ENCODE measurements at places on chromosomes 12 and 14.

DNA sequence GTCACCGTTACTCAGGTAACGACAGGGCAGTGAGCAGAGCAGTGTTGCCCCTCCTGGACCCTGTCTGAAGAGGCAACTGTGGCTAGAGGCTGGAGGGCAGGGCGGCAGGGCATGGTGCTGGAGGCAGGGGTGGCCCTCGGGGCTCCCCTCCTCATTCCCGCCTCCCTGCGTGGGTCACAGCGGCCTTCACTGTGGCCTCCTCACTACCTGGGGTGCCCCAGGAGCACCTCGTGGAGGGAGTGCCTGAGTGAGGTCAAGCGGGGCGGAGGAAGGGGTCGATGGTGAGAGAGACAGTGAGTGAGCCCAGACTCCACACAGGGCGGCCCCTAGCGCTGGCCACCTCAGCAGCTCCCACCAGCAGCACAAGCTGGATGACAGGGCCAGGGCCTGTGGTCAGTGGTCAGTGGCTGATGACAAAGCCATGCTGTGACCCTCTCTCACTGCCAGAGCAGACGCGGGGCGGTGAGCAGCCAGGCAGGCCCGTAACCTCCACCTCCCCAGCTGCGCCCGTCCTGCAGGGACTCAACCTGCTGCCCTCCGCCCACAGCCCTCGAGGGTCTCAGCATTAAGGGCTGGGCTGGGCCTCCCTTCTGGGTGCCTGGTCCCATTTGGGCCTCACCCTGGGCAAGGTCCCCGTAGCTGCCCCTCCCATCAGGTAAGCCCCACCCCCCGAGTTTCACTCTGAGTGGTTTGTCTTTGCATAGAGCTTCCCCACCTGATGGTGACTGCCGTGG is 17.8 kb downstream of the GPR132 start:
- DNase-seq: peak; percentile 32

GRCh38 chr12:19893514-19893913 is 454.2 kb downstream of the AEBP2 start:
- DNase-seq: no peak

DNA sequence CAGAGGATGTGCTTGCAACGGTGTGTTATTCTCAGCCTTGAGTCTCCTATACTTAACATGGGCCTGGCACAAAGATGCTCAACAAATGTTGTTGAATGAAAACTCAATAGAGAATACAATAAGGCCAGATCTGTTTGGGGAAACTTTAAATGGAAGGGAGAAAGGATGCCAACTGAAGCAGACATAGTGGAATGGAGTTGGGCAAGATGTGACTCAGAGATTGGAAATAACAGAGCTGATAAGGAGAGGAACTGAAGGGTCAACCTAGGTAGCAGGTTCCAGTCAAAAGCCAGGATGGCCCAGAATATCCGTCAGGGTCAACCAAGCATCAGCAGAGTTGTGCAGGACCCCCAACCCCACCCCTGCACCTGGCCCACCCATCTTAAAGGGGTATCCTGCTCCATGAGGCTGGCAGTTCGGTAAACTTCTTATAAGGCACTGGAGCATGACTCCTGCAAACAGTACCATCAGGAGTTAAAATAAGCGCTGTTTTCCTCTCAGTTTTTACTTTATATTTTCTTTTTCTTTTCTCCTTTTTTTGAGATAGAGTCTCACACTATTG is 1.1 kb upstream of the BCDIN3D start:
- DNase-seq: no peak

DNA sequence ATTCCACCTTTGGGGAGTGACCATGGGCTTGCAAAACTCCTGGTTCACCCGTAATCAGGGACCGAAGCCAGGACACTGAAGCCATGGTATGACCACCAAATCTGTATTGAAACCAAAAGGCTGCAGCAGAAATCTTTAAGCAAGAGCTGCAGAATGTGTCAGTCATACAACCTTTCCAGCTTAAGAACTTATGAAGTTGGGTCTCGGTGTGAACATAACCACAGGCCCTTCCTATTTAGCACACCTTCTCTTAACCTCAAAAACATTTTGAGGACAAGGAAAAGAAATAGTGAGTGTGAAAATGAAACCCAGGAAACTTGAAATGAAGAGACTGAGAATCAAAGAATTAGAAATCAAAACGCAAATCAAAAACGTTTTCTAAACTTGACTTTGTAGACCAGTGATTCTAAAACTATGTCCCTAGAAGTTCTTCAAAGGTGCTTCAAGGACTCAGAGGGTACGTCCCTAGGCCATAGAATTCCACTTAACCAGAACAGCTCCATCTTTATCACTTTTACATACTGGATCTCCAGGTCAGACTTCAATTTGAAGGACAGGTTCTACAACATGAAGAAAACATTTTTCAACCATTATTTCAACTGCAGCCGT is 231.6 kb upstream of the GRIP1 start:
- no peak for DNase-seq

DNA sequence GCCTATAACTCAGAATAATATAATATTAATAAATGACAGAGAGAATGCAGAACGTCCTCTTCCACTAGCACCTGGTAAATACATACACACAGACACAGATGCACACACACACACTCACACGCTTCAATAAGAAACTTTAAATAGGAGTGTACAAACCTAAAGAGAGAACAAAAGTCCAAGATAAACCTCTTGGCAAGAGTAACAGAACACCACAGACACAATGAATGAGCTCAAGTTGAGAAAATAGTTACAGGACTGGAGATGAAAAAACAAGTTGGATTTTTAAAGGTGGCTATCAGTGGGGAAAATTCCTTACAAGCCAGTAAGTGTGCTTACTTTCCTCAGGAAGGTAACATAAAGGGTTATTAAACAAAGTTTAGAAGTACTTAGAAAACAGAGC is 35.2 kb downstream of the CRY1 start:
- no peak for DNase-seq

- DNase-seq: no peak
Measured at GRCh38 chr12:112381406-112381882, 787 bp downstream of the HECTD4 start.

GRCh38 chr14:104676130-104676693 is 13.2 kb upstream of the INF2 start:
- DNase-seq: peak; percentile 35

GRCh38 chr14:75138492-75138891 is 11.6 kb upstream of the NEK9 start:
- DNase-seq: no peak

GRCh38 chr14:104971447-104972240 is 6.5 kb downstream of the AHNAK2 start:
- DNase-seq: no peak

GRCh38 chr14:101879529-101880336 is 84.6 kb upstream of the DYNC1H1 start:
- no peak for DNase-seq

DNA sequence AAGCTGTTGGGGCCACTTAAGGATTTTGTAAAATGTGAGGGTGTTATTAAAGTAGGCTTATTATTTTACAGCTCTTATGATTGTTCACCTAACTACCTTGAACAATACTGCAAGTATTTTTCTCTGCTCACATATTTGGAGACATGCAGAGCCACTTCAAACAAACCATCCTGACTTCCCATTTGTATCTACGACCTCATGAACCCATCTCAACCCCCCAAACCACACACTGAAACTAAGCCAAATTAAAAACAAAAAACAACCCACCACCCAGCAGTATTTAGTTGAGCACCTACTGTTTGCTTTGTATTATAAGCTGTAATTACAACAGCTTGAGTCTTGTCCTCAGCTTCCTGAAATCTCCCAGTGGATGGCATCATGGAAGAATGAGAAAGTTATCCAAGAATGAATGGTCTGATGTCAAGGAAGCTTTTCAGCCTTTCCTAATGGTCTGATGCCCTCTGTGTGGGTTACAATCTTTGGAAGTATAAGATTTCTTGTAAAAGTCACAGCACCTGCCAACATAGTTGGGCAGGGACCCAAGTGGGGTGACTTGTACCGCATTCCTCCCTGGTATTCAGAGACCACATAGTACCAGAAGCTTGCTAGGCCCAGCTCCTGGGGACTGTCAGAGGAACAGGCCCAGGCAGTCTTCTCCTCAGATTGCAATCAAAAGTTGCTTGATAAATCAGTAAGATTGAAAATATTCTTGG is 416.6 kb downstream of the ZFP36L1 start:
- no peak for DNase-seq

- DNase-seq: no peak
Measured at GRCh38 chr14:77200406-77200985, 18.9 kb downstream of the TMEM63C start.

DNA sequence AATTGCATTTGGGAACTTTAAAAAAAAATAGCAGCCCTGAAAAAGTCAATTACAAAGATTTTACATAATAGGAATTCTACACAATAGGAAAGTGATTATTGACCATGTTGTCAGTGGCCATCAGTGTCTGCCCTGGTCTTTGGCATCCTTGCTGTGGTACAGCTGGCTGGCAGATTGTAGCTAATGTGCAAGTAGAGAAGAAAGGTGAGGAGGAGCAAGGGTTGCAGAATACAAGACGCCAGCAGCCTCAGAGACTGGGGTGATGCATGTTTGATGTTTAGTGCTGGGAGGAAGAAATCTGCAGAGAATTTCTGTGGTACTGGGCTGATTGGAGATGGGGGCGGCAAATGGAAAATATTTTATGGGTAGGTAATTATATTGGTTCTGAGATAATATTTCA is 322.9 kb downstream of the TMEM117 start:
- no peak for DNase-seq

DNA sequence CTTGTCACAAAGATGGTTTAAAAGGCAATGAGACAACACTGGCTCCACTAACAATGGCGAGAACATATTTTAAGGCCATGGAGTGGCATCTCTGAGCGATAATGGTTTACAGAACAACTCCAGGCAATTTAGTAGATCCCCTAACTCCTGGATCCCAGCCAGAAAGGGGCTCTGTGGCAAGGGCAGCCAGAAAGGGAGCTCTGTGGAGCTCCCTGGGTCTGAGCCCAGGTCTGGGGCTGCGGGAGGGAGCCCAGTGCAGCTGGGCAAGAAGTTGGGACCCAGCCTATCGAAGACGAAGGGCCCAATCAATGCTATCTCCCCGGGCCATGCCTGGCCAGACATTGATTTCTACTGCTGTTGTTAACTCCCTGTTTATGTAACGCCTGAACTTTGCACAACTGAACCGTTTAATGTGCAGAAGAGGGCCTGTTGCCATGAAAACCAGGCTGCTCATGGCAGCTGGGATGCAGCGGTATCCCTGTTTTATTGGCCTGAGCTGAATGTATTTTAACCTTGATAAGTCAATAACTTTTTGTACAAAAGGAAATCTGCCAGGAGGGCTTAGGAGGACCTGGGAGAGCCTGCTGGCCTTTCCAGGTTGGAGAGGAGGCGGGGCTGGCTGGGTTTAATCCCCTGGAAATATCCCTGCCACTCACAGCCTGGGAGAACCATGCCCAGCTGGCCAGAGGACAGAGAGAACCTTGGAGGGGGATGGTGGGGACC is 6.7 kb upstream of the FAM222A start:
- DNase-seq: no peak

DNA sequence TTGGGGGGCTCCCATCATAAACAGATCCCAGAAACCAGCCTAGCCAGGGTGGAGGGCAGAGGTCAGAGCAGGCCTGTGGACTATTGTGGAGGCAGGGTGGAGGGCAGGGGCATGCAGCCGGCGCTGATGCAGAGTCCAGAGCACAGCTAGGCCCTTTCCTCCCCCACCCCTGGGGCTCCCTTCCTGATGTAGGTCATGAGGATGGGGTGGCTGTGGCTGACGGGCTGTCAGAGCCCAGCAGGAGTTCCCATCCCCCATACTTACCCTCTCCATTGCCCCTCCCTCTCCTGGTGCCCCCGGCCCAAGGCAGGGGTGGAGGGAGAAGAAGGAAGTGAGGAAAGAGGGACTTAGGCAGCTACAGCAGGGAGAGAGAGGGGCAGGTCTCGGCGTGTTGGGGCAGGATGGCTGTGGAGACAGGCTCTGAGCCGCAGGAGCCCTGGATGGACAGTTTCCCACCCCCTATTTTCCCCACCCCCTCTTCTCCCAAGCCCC is 5.7 kb upstream of the ZNF385A start:
- no peak for DNase-seq

DNA sequence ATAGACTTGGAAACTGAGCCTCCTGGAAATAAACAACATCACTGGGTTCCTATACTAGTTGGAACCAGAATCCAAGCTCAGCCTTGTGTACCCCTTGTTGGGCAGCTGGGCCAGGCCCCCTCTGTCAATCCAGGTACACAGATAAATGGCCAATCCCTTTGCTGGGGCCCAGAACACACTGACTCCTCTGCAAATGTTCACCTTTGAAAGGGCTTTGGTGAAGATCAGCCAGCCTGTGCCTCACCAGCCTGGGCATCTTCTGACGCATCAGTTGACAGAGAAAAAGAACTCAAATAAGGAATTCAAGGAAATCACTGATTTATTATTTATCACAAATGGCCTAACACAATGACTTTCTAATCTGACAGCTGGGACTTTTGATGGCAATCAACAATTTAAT is 1090.2 kb downstream of the BCL11B start:
- no peak for DNase-seq

GRCh38 chr14:99981806-99982205 is 83.4 kb upstream of the EVL start:
- DNase-seq: no peak

- DNase-seq: no peak
Measured at GRCh38 chr12:104792570-104792969, 165.5 kb downstream of the SLC41A2 start.

DNA sequence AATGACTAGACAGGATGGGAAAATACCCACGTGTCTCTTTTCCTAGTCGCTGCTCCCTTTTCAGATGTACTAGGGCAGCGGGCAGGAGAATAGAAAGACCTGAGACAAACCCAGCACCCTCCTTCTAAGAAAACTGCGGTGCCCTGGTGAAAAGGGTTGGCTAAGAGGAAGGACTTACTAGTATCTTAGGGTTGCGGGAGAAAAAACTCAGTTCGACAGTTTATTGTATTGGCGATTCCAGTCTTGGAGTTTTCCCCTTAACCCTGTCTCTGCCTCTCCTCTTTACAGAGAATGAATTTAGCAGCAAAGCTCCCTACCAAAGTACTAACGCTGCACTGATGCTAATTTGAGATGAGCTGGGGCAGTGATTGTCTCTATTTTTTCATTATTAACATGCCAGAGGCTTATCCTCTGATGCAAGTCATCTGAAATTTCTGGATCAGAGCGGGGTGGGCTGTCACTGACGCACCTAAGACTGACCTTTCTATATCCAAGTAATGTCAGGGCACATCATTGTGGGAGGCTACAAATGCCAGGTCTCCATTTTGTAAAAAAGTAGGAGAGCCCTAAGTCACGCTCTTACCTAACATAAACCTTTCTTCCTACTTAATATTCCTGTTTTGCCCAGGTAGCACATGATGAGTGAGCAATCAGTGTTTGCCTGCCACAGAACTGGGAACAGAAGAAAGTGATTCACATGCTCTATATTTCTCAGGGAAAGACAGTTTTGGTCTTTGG is 916 bp upstream of the PAWR start:
- DNase-seq: no peak

DNA sequence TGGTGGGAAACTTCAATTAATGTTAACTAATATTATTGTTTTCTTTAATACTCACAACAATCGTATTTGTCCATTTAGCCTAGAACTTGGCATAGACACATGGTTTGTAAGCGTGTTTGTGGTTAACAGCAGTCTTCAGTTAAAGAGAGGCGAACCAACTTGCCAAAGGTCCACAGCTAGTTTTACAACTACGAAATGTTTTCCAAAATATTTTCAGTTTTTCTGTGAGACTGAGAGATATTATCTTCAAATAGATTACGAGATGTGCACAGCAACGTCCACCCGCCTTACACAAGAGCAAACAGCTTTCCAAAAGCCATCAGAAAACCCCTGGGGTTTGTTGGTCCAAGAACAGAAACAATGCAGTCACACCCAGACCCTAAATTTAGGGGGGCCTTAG is 58.6 kb upstream of the RASSF3 start:
- DNase-seq: no peak

All from left hindlimb (tissue), 1 donor.